Fibroblast of lung (primary cell): ENCODE measurements at places on chromosomes 2 and 18. TPM values are rescaled to one million over a fixed set of nuclear protein-coding genes. Genes with fewer than 3 reads are reported as not detected.

DNA sequence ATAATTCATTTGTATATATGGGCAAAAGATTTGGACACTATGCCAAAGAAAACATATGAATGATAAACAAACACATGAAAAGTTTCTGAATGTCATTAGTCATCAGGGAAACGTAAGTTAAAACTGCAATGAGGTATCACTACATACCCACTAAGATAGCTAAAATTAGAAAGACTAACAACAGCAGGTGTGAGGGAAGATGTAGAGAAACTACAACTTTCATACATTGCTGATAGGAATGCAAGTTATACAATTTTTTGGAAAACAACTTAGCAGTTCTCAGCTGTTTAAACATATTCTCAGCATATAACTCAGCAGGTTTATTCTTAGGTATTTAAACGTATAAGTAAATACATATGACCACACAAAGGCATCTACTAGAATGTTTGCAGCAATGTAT, 563.5 kb upstream of the KLHL29 start:
- no peak for DNase-seq

DNA sequence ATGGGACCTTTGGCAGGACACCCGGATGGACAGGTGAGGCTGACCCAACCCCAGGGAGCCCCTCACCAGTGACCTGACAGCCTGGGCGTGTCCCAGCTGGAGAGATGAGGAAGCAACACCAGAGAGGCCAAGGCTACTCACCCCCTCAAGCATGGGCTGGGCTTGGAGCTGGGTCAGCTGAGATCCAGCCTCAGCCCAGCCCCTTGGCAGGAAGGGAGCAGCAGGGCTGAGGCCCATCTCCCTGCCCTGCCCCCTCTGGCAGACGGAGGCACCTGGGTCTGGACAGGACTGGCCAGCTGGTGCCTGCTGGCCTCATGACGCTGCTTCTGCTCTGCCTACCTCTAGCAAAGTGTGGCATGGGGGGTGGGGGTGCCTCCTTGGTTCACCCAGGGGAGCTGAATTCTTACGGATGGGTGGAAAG, 37.8 kb downstream of the HS6ST1 start:
- no peak for DNase-seq

GRCh38 chr18:76528477-76529432, 33.7 kb upstream of the ZNF516 start:
- peak; percentile 86 for DNase-seq

DNA sequence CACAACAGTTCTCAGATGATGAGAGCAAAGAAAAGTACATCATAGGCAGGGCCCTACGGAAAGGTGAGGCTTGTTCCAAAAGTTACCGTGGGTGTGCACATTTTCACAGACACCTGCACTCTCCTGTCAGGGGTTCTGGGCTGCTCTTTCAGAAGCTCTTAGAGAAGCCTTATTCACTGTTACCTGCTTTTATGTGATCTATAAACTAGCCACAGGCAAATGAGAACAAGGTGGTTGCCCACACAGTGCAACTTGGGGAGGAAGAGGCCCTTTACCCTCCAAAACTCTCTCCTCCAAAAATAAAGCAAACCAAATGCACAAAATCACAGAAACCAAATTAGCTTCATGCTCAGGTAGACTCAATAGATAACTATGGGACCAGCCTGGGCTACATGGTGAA, 11.1 kb upstream of the CUL3 start:
- no peak for DNase-seq

GRCh38 chr2:73718851-73719621, 18.1 kb downstream of the TPRKB start:
- DNase-seq, result no peak

GCKR gene
- total RNA-seq, result 0.26 and 0.50 TPM in 2 replicates

PAX3 gene
- not detected in 2 replicates for total RNA-seq
